ENCODE measurements at places on chromosomes 1 and 21.

GRCh38 chr1:63789856-63790605 lies 16.2 kb downstream of the ROR1 start:
- no peak for DNase-seq

DNA sequence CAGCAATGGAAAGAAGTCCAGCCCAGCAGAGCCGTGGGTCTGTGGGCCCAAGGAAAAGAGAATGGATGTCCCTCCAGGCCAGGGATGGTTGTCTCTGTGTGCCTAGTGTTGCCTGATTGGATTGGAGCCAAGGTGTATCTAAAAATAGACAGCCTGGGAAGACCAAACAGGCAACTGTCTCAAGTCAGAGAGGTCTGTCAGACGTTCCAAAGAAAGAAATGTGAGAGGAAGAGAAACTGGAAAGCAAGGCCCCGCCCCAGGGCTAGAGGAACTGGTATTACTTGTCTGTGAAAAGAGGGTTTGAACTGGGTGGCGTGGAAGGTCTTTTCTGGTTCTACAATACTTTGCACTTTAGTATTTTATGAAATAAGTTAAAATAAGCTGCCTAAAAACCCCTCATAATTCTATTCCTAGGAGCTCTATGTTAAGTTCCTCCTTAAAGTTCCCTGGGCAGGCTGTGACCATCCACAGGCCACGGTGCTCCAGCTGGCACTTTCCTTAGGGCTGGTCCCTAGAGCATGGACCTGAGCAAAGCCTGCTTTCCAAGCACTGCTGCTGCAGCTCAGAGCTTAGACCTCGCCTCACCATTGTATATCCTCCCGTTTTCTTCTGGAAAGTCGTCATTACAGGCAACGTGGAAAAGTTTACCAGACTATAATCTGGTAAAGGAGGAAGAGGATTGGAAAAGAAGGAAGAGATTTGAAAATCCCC lies 151.6 kb downstream of the DISC1 start:
- DNase-seq, result no peak

DNA sequence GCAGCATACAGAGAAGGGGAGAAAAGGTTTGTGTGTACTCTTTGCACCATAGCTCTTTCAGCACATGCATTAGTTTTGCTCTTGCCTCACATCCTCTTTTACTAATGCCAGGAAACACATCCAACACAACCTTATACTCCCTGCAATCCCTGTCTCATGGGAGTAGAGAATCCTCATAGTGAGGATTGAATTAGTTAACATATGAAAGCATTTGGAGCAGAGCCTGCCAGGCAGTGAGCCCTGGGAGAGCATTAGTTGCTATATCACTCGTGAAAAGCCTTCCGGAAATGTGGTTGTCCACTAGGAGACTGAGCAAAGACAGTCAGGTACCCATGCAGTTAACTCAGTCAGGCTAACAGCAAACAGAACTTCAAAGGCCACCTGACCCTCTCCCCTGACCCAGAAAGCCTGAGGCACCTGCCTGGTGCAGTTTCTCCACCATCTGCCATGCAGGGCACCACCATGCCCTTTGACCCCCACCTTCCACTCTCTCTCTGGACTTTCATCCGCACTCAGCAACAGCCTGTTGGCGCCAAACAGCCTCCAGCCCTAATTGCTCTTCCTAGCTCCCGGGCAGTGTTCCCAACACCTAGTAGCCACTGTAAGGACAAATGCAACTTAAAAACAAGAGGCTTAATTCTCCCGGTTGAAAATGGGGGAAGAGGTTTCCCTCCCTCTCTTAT lies 14.9 kb upstream of the AGT start:
- no peak for DNase-seq

GRCh38 chr1:65247419-65248359 lies 61.7 kb upstream of the DNAJC6 start:
- DNase-seq, result no peak

DNA sequence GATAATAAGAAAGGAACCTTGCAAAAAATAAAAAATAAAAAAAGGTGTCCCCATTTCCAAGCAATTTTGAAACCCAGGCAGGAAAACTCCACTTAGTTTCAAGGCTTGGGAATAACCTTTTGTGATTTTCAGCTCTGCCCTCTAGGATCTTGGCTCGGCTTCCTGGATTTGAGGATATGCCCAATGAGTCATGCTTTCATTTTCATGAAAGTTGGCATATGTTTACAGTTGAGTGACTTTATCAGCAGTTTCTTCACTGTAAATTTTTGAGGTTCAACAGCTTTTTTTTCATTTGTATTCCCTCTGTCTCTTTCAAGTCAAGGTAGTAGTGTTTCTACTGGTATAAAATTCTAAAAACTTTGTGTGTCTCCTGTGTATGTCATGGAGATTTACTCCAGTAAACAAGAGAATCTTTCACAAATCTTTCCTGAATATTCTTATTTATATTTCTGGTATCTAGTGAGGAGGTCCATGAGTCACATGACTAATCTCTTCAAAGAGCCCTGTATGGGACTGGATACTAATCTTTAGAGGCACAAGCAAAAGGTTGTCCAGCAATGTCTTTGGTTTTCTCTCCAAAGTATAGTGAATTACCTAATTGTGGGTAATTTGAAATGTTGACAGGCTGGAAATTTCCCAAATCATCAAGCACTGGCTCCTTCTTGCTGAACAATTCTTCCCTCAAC lies 335.3 kb downstream of the BRINP2 start:
- DNase-seq, result no peak

DNA sequence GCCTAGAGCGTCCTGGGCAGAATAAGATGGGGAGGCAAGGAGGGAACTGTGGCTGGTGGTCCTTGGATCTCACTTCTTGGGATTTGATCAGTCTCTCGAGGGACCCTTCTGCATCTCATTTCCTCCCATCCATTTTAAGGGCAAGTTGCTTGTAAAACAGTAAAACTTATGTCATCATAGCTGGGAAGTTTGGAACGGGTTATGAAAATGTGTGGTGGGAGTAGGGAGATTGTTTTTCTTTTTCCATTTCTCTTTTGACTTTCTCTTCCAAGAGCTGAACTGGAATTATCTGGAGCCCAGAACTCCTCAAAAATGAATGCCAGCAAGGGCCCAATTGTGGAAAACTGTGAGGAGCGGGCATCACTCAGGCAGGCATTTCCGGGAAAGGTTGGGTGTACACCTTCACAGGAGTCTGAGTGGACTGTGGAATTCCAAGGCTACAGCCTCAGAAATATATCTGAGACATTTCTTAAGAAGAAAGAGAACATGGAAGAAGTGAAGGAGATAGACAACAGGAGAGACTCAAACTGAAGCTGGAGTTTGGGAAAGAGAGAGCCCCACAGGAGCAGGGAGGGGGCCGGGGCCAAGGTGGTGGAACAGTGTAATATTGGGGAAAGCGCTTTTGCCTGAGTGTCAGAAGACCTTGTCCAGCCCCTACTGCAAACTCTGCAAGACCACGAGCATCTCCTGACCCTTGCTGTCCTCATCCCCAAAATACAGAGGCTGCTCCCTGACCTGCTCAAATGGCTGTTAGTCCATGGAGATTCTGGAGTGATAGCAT lies 185.1 kb downstream of the FOXD2 start:
- no peak for DNase-seq

DNA sequence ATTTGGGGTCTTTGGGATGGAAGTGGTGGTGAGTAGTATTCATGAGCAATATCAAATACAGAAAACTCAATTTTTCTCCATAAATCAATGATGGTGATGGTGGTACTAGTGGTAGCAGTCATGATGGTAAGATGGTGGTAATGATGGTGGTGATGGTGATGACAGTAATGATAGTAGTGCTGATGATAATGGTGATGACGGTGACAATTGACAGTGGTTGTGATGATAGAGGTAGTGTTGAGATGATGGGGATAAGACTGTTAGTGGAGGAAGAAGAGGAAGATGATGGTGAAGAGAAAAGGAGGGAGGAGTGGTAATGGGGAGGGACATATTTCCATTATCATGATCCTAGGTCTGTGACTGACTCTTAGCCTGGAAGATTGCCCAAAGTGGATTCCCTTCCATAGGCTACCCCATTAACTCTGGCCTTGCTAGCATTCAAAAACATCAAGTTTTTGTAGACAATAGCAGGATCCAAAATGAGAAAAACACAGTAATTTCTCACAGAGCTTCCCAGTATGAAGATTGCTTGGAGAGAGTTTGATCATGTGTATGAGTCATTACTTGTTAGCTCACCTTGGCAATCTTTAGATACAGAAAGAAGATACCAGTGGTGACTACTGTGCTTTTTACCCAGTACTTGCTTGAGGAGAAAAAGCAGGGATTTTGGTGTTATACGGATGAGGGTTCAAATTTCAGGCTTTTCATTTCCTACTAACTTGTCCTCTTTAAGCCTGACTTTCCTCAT lies 93.9 kb downstream of the ATP1A1 start:
- no peak for DNase-seq

- no peak for DNase-seq
Observed at GRCh38 chr1:232965124-232965911, 14.9 kb downstream of the NTPCR start.

DNA sequence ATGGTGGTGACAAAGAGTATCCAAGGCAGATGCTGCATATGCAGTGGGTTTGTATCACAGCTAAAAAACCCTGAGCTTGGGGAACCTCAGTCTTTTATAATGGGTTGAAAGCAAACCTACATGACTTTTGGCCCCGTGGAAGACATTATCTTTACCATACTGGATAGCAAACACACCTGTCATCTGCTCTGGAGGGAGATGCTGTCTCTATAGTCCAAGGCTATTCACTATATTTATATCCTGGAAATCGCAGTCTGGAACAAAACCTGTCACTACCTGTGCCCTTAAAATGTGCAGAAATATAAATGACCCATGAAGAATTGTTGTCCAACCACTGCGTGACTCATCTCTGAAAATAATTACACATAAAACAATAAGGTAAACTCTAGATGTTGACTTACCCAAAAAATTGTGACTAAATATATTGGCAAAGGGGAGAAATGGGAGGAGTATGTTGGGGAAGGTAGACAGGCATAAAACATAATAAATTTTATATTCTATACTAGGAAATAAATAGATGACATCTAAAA lies 121.0 kb upstream of the CXADR start:
- no peak for DNase-seq

GRCh38 chr1:213772128-213773063 lies 215.4 kb upstream of the PROX1 start:
- no peak for DNase-seq

- no peak for DNase-seq
Observed at GRCh38 chr1:160657250-160657781, 10.5 kb upstream of the SLAMF1 start.

GRCh38 chr1:200226268-200226968 lies 183.4 kb downstream of the ZNF281 start:
- DNase-seq, result no peak

- no peak for DNase-seq
Observed at GRCh38 chr1:153842006-153842471, 66.8 kb downstream of the SLC27A3 start.

DNA sequence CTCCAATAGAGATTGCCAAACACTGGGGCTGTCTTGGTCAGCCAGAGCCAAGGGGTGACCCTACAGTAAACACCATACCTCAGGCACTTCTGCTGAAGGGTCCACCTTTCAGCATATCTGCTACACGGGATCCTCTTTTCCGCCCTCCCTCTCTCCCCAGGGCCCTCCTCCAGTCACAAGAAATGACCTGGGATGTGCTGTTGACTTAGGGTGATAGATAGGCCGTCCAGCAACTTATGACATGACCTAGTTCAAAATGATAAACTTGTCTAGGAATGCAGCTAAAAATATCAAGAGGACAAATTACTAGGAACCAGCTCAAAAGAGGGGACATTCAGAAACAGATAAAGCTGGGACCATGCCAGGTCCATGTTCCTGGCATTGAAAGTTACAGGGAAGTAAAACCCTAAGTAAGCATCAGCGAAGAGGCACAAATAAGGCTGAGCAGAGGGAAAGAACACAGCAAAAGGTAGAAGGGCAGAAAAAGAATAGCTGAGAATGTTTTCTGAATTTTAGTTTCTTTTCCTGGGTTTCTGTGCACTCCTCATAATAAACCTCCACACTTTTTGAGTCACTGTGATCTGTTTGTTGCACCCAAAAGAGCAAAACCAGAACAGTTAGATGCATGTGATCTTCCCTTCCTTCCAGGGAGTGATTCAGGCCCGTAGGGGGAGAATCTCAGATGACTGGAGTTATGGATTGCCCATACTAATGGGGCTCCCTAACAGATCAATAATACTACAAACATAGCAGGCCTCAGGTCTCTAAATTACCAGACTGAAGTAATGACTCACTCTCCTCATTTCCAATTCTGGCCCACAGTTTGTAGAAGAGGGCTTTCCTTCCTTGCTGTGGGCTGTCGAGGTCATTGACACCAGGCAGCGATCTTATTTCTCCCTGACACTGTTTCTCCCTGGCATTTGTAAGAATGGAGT lies 48.9 kb upstream of the F3 start:
- no peak for DNase-seq

GRCh38 chr1:20308569-20308968 lies 17.9 kb downstream of the VWA5B1 start:
- DNase-seq, result no peak

DNA sequence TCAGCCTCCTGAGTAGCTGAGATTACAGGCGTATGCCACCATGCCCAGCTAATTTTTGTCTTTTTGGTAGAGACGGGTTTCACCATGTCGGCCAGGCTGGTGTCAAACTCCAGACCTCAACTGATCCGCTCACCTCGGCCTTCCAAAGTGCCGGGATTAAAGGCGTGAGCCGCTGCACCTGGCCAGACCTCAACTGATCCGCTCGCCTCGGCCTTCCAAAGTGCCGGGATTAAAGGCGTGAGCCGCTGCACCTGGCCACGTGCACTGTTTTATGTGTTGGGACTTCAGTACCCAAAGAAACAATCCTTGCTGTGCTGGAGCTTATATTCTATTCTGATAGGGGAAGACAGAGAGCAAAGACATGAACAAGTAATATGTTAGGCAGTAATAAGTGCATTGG lies 10.1 kb downstream of the TRAF5 start:
- no peak for DNase-seq

- DNase-seq, result no peak
Observed at GRCh38 chr1:204065174-204065985, 7.5 kb upstream of the SOX13 start.

DNA sequence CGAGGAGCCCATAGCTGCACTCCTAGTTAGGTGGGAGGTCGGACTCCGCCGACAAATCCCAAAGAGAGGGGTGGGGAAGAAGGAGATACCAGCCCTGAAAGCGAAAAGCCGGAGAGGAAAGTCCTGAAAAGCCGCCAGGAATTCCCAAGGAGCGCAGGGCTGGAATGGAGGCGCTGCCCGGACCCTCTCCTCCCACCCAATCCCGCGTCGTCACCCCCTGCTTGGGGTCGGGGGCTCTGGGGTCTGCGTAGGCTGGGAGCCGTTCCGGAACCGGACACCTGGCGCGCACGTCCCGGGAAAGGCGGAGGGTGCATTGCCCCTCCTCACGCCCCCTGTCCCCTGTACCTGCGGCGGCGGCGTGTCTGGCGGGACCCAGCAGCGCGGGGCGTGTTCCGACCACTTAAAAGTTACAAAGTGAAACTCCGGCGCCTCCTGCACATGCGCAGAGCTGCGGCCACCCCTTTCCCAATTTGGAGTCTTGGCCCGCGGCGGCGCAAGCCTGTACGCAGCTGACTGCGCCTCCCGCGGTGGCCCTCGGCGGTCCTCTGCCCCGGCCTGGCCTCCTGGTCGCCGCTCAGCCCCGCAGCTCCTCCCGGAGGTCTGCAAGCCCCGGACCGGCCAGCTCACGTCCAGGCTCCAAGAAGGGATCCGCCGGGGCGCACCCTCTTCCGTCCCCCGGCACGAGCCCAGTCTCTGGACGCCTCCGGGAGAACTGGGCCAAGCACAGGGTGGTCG lies at the start of gene TMEM63A:
Gene TMEM63A (minus strand): TSS at position 422 of the 735 bp plus-strand sequence. CDS start 4,800 bp downstream, outside the sequence.
- peak; percentile 73 for DNase-seq
